Heart right ventricle (tissue), 16 donors: ENCODE measurements at places on chromosomes 1 and 21. TPM values are rescaled to one million over a fixed set of nuclear protein-coding genes. Genes with fewer than 3 reads are reported as not detected.

- DNase-seq: no peak
Observed at GRCh38 chr1:1928231-1929101, 9.4 kb upstream of the TMEM52 start.

ADCY10 gene
- 0.20 TPM for total RNA-seq

DNA sequence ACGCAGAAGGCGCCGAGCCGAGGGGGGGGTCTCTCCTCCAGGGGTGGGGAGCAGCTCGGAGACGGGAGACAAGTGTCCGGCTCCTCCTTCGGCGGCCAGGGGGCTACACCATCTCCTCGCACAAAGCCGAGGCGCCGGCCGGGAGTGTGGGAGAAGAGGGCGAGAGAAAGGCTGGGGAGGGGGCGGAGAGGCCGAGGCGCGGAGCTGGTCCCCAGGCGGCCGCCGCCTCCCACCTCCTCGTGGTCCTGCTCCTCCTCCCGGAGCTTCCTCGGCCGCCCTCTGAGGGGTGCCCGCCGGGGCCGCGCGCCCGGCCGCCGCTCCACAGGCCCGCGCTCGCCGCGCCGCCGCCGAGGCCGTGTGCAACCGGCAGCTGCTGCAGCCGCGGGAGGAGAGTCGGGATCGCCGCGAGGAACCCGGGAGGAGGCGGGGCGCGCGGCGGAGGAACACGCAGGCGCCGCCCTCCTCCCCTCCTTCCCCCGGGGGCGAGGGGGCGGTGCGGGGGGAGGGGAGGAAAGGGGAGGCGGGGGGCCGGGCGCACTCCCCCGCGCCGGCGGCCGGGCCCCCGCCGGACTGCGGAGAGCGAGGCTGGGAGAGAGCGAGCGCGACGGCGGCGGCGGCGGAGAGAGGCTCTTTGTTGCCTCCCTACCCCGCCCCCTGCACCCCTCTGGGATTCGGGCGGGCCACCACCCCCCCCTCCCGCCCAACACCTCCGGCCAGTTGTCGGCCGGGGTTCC, at the start of gene ENAH:
Gene ENAH (minus strand): TSS at position 395 of the 734 bp plus-strand sequence. CDS start 433 bp downstream, outside the sequence.
- DNase-seq: peak; percentile 87

DNA sequence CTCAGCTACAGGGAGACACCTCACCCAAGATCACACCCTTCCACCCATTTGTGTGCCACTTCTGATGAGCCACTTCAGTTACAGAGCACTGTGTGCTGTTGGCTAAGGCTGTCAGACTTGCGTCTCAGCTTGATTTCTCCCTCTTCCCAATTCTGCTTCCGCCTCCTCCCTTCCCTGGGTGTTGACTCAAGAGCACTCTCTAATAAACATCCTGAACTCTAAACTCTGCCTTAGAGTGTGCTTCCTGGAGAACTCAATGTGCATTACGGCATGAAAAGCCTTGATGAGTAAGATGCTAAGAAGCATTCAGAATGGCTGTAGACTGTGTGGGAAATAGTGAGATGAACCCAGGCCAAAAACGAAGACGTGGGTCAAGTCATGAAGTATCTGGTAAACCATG, 54.9 kb upstream of the S1PR1 start:
- DNase-seq: no peak
